NCI-H1105 (cell line): ENCODE measurements at places on chromosomes 5 and 9.

GRCh38 chr5:171721464-171721863, 64.2 kb upstream of the SMIM23 start:
- no peak for DNase-seq

DNA sequence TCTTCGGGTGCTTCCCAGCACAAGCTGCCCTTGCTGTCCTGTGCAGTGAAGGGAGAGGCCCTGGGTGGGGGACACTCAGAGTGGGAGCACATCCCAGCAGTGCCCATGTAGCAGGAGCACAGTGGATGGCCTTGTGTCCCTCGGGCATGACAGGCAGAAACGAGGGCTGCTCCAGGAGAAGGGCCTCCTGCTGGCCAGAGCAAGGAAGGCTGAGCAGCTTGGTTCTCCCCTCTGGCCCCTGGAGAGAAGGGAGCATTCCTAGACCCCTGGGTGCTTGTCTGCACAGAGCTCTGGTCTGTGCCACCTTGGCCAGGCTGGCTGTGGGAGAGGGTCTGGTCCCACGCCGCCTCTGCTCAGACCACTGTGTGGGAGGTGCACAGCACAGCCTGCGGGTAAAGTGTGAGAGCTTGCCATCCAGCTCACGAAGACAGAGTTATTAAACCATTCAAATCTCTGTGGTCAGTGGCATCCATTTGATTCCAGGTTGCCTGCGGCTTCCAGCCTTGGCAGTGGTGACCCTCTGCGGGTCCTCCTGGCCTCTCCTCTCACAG, 18.3 kb downstream of the FBXW5 start:
- DNase-seq, result no peak

DNA sequence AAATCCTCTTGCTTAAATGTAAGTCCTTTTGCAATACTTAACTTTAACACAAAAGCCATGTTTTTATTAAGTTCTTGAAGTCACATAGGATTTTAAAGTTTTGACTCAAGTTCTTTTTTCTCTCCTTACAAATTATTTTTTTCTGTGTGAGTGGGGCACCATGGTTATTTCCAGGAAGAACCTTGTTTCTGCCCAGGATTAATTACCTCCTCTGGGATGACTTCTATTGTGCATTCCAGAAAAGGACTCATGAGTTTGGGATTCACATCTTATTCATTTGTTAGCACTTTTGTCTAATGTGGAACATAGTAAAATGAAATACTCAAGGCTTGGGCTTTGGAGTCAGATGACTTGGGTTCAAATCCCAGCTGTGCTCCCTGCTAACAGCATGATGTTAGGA, 421.4 kb upstream of the WWC1 start:
- no peak for DNase-seq

GRCh38 chr9:124457887-124458431, 7.7 kb downstream of the ADGRD2 start:
- DNase-seq, result no peak

- DNase-seq, result no peak
Observed at GRCh38 chr5:147081311-147081764, 153.5 kb upstream of the STK32A start.

- no peak for DNase-seq
Observed at GRCh38 chr9:137429546-137429890, 6.3 kb downstream of the NOXA1 start.

DNA sequence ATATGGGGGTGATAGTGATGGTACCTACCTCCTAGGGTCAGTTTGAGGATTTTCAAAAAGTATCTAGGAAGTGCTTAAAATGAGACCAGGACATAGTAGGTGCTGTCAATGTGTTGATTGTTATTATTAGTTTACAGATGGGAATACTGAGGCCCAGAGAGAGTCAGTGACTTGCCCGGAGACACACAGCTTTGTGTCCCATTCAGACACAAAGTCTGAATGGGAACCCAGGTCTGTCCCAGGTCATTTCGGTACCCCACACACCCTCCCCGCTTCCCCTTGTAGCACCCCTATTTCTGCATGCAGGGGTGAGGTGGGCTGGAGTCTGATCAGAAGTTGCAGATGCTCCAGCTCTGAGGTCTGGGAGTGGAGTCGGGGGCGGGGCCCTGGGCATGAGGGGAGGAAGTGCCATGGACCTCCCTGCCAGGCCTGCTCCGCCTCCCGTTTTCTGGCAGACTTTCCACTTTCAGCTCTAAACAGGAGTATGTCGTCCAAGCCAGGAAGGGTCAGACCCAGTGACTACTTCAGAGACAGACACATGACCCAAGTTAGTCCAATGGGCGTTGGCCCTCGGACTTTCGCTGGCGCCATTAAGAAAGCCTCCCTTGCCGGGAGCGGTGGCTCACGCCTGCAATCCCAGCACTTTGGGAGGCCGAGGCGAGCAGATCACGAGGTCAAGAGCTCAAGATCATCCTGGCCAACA, 3.2 kb upstream of the DBN1 start:
- DNase-seq, result no peak

DNA sequence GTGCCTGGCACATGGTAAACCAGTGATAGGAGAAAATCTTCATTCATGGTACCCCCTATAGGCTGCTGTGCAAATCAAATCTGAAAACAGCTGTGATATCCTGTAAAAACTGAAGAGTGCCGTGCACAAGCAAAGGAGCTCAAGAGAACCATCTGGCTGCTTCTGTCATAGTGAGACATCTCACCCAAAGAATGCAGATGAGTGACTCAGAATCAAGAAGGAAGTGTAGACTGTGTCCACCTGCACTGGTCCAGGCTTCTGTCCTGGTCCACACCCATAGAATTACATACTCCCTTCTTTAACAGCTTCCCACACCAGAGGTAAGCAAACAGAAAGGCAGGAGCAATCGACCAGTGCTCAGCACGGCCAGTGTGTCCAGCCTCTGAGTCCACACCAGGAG, 195.9 kb downstream of the ASTN2 start:
- DNase-seq, result no peak

DNA sequence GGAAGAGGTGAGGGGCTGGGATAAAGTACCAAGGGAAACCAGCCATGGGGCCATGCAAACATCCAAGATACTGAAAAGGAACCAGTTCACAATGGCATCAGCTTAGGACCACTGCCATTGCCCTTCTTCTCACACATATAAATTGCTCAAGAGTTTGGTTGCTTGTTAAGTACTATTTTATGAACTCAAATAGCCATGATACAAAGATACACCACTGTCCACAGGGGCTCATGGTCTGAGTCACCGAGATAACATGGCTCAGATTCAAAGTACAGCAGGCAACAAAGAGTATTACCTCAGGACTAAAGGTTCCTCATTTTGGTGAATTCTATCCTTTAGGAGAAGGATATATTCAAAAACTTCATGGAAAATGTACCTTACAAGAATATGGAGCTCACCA, 55.6 kb downstream of the FANCC start:
- DNase-seq, result no peak

- DNase-seq, result no peak
Observed at GRCh38 chr5:169149317-169149716, 151.6 kb downstream of the SLIT3 start.

GRCh38 chr9:126676685-126677143, 63.0 kb downstream of the LMX1B start:
- no peak for DNase-seq

- DNase-seq, result no peak
Observed at GRCh38 chr9:81824802-81825730, 103.2 kb upstream of the SPATA31D4 start.
